ENCODE measurements at places on chromosomes 4 and X.

DNA sequence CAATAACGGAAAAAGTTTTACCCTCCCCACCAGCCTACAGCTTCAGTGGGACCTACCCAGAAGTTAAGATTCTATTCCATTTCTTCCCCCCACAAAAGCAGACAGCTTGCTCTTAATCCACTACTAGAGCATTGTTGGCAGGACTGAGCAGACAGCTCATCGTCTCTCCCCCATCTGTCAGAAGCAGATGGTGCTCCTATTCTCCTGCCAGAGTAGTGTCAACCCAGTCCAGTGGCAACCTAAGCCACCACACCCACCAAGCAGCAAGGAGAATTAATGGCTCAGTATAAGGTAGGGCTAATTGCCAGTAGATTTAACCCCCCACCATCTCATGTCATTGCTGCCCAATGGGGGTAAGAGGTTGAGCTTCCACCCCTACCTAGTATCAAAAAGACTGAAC, 62.0 kb downstream of the AWAT2 start:
- no peak for DNase-seq

DNA sequence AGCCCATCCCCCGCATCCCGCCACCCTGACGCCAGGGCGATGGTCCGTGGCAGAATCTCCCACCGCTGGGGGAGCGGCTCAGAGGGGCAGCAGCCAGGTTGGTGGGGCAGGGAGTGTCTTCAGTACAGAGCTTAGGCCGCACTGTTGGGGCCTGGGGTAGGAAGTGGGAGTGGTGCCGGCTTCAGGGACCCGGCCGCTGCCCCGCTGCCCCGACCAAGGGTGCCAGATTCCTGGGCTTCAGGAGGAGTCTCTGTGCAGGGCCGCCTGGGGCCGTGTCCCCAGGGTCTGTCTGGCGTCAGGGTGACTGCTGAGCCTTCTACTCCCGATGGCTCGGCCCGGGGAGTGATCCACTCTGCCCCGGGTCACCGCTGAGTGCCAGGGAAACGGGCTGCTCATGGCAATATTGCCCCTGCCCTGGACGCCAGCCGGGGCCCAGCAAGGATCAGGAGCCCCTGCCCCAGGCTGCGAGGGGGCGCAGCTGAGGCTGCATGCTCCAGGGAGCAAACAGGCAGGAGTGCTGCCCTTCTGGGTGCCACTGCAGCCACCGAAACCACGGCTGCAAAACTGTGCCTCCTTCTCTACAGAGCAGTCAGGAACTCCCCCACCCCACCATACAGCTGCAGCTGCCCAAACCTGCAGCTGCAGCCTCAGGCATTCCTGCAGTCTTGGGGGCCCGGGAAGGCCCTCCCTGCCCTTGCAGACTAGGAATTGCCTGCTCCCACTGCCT, 1206.1 kb downstream of the ARAP2 start:
- no peak for DNase-seq

GRCh38 chr4:123556526-123556925, 159.9 kb downstream of the SPRY1 start:
- no peak for DNase-seq

GRCh38 chrX:11064851-11065600, 46.1 kb upstream of the HCCS start:
- no peak for DNase-seq
